ENCODE measurements at places on chromosomes 4 and X.

DNA sequence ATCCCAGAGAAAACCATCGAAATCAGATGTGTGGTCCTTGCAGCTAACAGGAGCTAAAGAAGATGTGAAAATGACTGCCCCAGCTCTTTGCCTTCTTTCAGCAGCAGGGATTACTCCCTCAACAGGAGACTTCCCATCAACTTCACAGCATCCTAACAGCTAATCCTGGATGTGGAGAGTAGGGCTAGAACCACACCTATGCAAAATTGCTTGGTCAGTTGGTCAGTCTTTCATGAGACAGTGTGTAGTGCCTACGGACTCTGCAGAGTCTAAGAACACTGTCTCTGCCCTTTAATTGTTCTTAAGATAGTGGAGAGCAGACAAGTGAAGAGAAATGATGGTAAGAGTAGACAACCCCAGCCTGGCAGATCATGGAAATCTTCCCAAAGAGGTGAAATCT is 133.5 kb downstream of the COL4A6 start:
- no peak for ATAC-seq

- no peak for ATAC-seq
These were observed 37.0 kb downstream of the DLG3 start for GRCh38 chrX:70481471-70482270.

GRCh38 chr4:74395633-74396032 is 30.7 kb downstream of the EREG start:
- no peak for ATAC-seq

DNA sequence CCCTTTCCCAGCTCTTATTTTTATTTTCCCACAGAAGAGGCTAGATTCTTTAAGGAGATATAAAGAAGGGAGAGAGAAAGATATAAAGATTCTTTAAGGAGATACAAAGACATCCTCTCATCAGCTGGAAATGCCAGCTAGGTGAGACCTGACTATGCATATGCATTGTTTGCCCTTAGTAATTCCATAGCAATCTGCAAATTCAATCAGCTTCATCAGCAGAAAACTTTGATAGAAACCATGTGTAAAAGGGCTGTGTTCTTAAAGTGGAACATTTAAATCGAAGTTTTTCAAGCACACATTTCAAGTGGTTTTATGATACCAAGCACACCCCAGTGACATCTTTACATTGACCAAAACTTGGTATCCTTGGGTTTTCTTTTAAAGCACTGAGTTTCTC is 24.1 kb downstream of the FHL1 start:
- ATAC-seq = no peak

DNA sequence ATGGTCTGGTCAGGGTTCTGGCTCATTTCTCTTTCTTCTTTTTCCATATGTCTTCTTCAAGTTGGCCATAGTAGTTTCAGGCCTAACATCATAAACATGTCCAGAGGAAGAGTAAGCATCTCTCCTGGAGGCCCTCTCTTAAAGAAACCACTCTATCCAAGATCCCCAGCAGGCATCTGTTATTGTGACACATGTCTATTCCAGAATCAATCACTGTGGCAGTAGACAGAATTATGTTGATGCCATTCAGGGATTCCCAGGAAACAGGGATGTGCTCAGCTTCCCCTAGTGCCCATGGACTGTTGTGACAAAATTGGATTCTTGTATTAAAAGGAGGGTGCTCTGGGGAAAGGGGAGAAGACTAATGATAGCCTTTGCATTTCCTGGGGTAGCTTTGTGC is 224.0 kb downstream of the HNRNPD start:
- no peak for ATAC-seq

DNA sequence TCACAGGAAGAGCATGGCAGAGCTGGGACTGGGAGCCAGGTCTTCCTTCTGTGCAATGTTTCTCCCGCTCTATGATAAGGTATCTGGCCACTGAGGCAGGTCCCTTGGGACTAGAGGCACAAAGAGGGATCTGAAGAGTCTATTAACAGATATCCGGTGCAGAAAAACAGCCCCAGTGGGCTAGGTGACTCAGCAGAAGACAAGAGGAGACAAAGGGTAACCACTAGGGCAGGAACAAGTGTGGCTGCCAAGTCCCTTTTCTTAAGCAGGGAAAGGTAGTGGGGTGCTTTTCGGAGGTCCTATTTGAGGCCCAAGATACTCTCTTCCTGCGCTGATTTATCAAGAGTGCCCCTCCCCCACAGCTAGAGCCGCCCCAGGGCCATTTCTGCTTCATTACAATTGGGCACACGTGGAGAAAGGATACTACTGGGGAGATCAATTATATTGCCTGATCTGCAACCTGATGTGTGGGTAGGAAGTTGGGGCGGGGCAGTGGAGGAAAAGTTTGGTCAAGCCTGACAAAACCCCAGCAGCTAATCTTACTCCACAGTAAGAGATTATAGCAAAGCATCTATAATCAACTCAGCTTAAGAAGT is at the start of gene DGAT2L6:
DGAT2L6 (plus strand) TSS at position 546 of the 596 bp plus-strand sequence. CDS start 100 bp downstream, outside the sequence.
- no peak for ATAC-seq

DNA sequence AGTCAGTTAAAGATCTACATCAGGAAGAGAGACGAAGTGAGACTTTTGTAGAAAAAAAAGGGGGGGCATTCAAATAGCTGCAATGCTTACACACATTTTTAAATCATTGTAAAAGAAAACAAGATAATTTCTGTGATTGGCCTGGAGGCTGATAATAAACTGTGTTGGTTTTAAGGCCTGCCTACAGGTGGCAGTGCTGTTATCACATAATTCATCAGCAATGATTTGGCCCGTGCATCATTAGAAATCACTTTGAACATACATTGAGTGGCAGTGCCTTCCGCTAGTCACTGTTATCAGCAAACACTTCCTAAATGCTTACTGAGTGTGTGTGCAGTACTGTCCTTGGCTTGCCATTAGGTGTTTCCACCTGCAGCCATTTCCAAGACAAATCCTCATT is 831.9 kb downstream of the TRIML1 start:
- no peak for ATAC-seq

GRCh38 chrX:144592036-144592435 is 655.3 kb upstream of the SPANXN1 start:
- no peak for ATAC-seq

DNA sequence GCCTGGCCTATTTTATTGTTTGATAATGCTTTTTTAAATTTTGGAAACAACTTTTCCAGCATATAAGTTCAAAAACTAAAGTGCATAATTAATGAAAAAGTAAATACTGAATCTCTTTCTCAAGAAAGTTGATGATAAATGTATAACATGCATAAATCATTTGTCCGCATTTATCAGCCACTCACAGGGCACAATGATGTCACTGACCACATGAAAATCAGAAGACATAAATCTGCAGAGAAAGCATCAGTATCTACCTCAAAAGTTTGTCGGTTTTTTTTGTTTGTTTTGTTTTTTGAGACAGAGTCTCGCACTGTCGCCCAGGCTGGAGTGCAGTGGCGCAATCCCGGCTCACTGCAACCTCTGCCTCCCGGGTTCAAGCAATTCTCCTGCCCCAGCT is 5.5 kb upstream of the HPRT1 start:
- no peak for ATAC-seq

DNA sequence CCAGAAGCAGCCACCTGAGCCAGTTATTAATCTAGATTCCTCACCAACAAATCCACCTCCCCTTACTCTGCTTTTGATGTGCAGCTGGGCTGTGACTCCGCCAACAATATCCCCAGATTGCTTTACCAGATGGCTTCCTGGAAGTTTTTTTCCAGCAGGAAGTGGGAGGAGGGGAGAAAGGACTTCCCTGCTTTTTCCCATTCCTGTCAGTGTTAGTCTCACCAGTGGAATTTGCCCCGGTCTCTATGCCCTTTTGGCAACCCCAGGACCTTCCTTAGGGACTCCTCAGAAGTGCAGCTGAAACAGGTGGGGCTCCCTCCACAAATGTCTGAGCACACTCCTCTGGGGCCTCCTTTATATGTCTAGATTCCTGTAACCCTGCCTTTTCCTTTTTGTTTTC is 465.2 kb upstream of the IGFBP7 start:
- ATAC-seq = no peak

GRCh38 chr4:39004758-39005157 is 27.5 kb downstream of the TMEM156 start:
- ATAC-seq = no peak

GRCh38 chr4:40264497-40264896 is 67.7 kb downstream of the RHOH start:
- ATAC-seq = no peak

GRCh38 chr4:87882321-87882720 is 49.6 kb downstream of the MEPE start:
- no peak for ATAC-seq

DNA sequence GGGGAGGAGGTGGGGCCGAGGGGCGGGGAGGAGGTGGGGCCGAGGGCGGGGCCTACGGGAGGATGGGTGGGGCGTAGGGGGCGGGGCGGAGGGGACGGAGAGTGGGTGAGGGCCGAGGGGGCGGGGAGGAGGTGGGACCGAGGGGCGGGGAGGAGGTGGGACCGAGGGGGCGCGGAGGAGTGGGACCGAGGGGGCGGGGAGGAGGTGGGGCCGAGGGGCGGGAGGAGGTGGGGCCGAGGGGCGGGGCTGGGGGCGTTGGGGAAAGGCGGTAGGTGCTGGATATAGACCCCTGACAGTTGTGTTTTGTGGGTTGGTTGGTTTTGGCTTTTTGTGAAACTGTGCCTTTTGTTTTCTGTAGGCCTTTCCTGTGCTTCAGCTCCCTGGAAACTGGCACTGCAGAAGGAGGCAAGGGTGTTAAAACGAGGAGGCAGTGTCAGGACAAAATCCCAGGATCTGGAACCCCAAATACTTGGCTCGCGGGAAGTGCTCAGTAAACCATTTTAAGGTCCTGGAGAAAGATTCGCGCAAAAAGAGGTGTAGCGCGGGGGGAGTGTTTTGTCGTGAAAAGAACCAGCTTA is 580 bp upstream of the MMGT1 start:
- peak; percentile 24 for ATAC-seq

DNA sequence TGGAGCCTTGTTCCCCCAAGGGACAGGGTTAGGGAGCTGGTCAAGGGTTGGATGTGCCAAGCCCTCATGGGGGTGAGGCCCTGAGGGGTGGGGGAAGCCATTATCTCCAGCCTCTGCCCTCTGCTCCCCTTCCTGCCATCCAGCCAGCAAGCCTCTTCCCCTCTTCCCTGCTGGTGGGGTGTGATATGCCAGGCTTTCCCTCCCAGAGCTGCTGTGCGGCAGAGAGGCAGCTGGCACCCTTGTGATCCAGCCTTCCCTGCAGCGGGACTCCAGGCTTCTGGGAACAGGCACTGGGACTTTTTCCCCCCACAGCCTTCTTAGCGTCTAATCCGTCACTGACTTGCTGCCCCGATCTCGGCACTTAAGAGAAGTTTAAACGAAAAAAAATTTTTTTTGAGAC is 6.3 kb downstream of the SSR4 start:
- no peak for ATAC-seq

GRCh38 chr4:169203891-169204290 is 66.9 kb downstream of the SH3RF1 start:
- ATAC-seq = no peak

GRCh38 chr4:7217474-7218321 is 25.4 kb downstream of the SORCS2 start:
- ATAC-seq = no peak

DNA sequence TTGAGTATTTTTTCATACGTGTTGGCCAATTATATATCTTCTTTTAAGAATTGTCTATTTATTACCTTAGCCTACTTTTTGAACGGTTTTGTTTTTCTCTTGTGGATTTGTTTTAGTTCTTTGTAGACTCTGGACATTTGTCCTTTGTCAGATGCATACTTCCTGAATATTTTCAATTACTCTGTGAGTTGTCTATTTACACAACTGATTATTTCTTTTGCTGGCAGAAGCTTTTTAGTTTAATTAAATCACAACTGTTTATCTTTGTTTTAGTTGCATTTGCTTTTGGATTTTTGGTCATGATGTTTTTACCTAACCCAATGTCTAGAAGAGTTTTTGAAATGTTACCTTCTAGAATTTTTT is 19.6 kb downstream of the UGT2B7 start:
- ATAC-seq = no peak

GRCh38 chr4:154305616-154306015 is 186.0 kb downstream of the DCHS2 start:
- ATAC-seq = no peak

DNA sequence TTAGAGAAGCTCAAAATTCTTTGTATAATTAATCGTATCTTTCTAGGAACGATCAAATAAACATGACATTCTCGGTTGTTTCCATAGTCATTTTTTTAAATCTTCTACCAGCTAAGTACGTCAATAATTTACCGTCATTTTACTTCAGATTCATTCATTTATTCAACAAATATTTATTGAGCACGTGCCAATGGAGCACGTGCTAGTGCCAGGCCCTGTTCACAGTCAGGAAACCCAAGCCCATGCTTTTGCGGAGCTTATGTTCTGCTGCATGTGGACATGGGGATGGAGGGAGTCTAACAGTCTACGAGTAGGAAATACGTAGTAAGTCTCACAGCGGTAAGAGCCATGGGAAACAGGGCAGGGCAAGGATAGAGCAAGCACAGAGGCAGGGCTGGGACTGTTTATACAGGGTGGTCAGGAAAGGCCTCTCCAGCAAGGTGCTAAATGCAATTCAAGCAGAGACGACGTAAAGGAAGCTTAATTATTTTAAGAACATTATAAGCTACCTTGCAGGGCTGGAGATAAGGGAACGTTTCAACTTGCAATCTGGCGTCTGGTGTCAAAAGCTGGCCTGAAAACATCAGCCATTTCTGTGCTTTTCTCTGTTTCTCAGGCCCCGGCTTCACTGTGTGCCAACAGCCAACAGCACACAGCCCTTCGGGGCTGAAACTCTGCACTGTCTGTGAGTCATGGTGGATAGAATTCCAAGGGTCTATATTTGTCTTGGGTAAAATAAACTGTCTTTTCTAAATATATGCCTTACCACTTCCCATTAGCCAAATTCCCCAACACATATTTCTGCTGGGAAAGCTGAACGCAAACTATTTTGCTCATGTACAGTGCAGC is 517.1 kb upstream of the ZFP42 start:
- ATAC-seq = no peak

DNA sequence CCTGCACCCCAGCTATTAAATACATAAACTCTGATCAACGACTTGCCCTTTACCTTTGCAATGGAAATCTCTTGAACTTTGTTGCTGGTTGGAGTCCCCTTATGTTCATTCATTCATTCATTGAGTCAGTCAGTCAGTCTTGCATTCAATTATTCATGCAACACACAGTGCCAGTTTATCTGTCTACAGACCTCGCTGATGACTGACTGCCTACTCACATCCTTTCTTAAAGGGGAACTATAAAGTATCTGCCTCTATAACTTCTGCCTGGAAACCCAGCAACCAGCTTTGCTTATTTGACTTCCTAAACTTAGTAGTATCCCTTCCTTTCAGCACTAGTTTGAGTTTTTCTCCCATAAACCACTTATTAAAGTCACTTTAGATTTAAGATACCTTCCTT is 620.8 kb upstream of the ADGRL3 start:
- ATAC-seq = no peak

DNA sequence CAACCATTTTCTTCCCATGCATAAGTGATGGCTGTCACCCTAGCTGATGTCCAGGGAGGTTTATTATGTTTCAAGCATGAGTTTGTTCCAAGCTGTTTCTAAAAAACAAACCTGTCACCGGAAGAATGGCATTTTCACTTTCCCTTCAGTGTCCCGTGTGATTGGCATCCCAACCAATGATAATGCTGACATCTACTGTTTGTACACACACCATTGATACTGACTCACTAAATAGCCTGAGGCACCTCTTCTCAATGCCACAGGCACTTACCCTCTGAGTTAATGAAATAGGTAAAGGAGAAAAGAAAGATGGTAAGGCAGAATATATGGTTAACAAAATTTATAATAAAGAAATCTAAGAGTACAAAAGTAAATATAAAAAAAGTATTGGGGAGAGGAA is 23.1 kb upstream of the VCX2 start:
- no peak for ATAC-seq

- peak; percentile 53 for ATAC-seq
These were observed 86.4 kb downstream of the SHISA3 start for GRCh38 chr4:42483426-42484379.

All from activated T-helper 17 cell treated with anti-CD3 and anti-CD28 coated beads, Interleukin-2, amount 50 U/mL, for 72 hours (primary cell).